ENCODE measurements at places on chromosomes 3 and 15.
A peak's percentile ranks its signal among the peaks of the same experiment; 100 is the strongest.

DNA sequence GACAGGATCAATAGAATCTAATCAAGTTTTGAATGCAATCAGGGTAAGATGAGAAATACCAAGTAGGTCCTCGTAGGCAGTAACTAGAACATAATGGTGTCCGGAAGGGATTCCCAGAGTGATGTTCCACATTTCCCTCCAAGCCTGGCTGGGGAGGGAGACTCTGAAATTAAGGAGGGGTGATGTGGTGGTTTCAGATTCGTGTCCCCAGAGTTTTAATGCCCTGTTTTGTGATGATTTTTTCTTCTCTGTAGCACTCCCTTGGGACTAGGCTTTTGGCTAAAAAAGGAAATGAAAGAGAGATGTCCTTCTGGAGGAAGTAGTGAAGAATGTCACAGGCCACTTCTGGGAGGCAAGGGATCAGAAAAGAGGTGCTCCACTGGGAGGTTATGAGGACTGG is 108.3 kb upstream of the CACNA2D3 start:
- no peak for DNase-seq

- no peak for DNase-seq
Observed at GRCh38 chr3:99504258-99504657, 134.1 kb upstream of the COL8A1 start.

DNA sequence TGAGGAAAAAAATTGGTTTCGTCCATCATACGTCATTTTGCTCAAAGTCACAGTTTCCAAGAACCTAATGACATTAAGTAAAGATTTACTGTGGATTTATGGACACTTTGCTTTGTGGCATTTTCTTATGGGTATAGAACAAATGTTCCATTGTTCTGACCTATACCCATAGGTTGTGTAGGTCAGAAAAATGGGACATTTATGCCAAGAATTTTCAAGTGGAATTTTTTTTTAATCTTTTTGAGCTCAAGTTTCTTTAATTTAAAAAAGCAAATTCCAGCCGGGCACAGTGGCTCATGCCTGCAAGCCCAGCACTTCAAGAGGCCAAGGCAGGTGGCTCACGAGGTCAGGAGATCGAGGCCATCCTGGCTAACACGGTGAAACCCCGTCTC is 187.5 kb upstream of the TPM1 start:
- no peak for DNase-seq

GRCh38 chr3:46864061-46864881 is 1.0 kb upstream of the MYL3 start:
- no peak for DNase-seq

- no peak for DNase-seq
Observed at GRCh38 chr15:41648097-41648496, 12.1 kb upstream of the MGA start.

GRCh38 chr3:121707531-121708273 is 41.8 kb downstream of the GOLGB1 start:
- DNase-seq: no peak

DNA sequence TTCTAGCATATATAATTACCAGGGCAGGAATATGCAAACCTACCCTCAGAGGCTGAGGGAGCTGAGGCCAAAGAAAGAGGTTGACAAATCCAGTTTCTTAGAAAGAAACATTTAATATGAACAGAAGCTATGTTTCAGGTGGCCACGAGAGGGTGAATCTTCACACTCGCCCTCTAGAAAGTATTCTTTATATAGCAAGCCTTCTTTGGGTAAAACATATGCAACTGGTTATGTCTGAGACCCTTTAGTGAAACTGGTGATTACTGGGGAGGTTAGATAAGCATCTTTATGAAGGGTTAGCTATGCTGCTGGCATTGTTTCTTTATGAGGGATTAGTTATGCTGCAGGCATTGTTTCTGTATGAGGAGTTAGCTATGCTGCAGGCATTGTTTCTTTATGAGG is 50.7 kb upstream of the GOLGA6L2 start:
- no peak for DNase-seq

- DNase-seq: peak; percentile 58
Observed at GRCh38 chr3:58032186-58032585, 24.0 kb downstream of the FLNB start.

GRCh38 chr3:66052721-66053549 is 14.2 kb upstream of the MAGI1 start:
- no peak for DNase-seq

DNA sequence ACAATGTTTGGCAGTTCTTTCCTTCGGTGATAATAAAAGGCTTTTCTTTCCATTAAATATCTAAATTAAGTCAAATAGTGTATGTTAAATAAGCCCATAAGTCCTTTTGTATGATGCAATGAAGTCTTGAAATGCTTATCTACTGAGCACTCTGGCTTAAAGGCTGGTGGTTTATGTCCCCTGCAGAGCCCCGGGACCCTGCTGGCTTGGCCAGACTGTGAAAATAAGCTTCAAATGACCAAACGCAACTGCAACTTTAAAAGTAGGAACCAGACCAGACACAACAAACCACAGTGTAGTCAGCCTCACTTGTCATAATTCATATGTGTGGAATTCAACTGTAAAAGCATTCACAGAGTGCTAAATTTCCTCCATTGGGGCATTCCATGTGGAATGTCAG is 72.5 kb downstream of the FOXP1 start:
- DNase-seq: no peak

GRCh38 chr3:162370141-162370540 is 873.5 kb downstream of the OTOL1 start:
- no peak for DNase-seq

DNA sequence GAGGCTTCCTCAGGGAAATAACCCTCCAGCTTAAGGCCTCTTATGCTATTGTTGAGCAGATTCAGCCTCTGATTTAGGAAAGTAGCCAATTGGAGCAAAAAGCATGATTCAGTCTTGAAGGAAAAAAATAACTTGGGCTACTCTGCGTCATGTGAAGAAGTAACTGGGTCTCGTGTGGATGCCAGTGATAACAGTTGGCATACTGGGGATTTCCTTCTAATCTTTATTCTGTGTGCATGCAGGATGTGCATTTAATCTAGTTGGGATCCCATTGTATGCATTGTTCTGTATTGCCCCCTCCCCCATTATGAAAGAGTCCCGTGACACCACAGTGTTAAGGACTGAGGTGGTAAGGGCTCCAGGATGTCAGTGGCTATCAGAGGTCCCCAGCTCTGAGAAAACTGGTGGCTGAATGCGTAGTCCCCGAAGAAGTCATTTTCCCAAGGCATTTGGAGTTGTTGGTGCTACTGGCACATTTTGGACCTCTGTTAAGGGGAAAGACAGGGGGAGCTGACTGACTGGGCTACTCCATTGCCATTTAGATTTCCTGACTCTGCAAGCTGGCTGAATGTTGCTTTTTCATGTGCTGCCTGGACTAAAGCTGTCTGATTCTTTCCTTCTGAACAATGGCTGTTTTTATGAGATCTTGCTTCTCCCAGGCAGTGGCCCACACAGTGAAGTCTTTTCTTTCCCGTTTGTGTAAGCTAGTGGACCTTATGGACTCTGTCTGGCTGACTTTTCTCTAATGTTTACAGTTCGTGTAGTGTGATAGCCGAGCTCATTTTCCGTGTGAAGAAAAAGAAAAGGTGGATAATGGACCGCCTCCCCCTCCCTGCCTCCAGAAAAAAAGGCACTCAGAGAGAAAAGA is 38.4 kb upstream of the TRAK1 start:
- no peak for DNase-seq

- no peak for DNase-seq
Observed at GRCh38 chr3:174340624-174341587, 518.2 kb upstream of the NAALADL2 start.

DNA sequence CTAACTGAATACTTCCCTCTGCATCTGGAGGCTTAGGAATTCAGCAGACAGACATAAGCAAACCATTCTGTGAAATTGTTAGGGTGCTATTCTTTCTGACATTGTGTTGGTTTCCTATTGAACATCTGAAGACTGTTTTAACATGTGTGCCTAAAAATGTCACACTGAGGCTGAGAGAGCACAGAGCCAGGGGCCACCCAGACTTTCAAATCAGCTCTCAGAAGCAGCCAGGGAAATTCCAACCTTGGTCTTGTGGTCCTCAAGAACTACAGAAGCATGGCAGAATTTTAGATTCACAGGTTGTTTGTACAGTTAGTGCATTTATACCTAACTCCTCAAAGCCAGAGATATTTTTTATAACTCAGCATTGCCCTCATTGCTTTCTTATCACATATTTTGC is 929.2 kb upstream of the CFAP20DC start:
- no peak for DNase-seq

- no peak for DNase-seq
Observed at GRCh38 chr3:159443266-159443665, 545.4 kb upstream of the IL12A start.

- no peak for DNase-seq
Observed at GRCh38 chr15:89112341-89112971, 24.2 kb downstream of the ABHD2 start.

DNA sequence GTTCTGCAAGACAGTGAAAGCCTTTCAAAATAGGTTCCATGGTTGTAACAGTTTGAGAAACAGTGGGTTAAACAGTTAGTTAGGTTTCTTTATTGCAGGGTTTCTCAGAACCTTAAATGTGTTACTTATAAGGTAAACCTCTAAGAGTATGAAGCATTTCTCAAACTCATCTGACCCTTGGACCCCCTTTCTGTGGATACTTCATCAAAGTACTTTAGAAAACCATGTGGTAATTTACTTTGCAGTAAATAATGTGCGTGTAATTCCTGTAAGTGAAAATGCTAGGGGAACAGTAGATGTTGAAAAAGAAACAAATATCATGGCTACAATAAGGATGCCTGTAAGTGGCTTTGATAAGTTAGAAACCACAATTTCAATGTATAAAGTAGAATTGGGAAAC is 354.6 kb upstream of the RARB start:
- DNase-seq: no peak

GRCh38 chr3:138125548-138126221 is 6.5 kb downstream of the A4GNT start:
- peak; percentile 59 for DNase-seq

GRCh38 chr3:139728414-139728813 is 50.6 kb upstream of the NMNAT3 start:
- DNase-seq: no peak

DNA sequence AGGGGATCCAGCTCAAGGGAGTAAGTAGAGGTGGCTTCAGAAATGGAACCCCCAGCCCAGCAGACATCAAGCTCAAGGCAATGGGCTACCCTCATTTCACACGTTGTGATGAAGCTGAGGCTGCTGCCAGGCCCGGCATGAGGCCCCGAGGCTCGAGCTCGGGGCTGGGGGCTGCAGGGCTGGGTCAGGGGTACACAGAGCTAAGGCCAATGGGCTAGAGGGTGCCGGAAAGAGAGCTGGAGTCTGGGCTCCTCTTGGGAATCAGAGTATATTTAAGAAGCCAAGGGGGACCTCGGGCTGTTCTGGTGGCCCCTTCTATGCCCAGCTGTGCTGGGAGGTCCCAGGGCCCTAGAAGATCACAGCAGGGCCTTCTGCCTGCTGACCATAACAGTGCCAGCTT is 7.4 kb downstream of the PRSS50 start:
- DNase-seq: no peak

DNA sequence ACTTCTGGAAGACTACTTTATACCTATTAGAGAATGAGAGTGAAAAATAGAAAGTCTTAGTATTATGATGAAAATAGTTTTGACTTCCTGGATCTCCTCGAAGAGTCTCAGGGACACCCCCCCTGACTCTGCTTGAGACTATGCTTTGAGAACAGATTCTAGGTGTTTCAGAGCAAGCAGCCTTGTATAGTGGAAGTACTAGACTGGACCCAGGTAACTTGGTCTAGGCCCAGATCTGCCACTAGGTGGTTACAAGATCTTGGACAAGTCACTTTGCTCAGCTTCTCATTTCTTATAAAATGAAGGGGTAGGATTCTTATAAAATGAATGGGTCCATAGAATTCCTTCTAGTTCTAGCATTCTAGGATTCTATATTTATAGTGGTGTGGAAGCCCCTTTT is 9.1 kb downstream of the ABHD5 start:
- no peak for DNase-seq

GRCh38 chr15:38300395-38300794 is 47.8 kb downstream of the SPRED1 start:
- DNase-seq: no peak

DNA sequence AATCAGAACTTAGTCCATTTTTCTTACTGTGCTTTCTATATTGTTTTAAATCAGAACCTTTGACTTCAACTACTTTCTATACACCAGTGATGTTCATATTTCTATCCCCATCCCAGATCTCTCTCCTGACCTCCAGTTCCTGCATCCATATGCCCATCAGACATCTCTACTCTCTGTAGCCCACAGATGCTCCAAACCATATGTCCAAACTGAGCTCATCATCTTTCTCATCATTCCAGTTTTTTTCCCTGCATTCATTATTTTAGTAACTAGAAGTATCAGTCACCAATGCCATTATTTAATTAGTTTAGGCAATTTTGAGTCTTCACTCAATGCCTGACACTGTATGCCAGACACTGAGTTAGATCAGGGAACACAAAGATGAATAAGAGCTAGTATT is 25.4 kb upstream of the IL16 start:
- DNase-seq: no peak

- DNase-seq: peak; percentile 62
Observed at GRCh38 chr15:70327856-70328678, 230.3 kb upstream of the TLE3 start.

- DNase-seq: peak; percentile 53
Observed at GRCh38 chr15:58065445-58066041, at the start of gene ALDH1A2. Gene ALDH1A2, minus strand, starts transcription at chr15:58065711. Its CDS starts 61 bp downstream, at chr15:58065650.

- no peak for DNase-seq
Observed at GRCh38 chr15:48177383-48177765, 721 bp downstream of the MYEF2 start.

- peak; percentile 85 for DNase-seq
Observed at GRCh38 chr3:138846262-138846791, 11.6 kb upstream of the PIK3CB start.

- no peak for DNase-seq
Observed at GRCh38 chr3:43906849-43907507, 216.2 kb downstream of the ABHD5 start.

DNA sequence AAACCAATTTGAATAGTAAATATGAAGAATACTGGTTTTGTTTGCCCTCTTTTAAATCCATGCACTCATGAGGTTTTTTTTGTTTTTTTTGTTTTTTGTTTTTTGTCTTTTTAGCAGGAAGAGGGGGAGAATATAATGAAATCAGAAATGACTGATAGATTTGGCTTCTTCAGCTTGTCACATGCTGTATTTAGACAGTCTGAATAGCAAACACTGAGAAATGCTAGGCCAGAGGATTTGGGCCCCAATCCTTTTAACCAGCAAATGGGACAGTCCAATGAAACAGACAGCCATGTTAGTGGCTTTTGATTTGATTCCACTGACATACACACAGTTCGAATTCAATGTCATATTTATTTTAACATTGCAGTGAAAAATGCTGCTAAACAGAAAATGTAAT is 14.2 kb upstream of the CEP152 start:
- no peak for DNase-seq

GRCh38 chr3:30289766-30290165 is 316.6 kb upstream of the TGFBR2 start:
- no peak for DNase-seq

DNA sequence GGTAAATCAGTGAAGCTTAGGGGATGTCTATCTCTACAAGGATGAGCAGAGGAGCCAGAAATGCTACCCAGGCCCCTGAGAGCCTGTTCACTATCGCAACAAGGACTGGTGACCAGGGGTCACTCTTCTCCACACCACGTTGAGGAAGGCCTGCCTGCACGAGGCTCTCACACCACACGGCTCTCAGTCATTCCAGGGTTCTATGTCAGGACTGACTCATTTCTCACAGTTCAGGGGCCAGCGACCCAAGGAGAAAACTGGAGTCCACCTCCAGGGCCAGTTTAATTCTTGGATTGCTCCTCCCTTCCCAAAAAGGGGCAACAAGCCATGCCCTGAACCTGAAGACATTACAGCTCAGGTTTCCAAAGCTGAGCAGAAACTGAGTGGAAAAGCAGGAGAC is 33.9 kb downstream of the ANP32A start:
- no peak for DNase-seq

Data from ELF-1 (cell line).